ENCODE measurements at places on chromosomes 2 and 18.

- DNase-seq: no peak
Measured at GRCh38 chr2:229575569-229576315, 138.6 kb downstream of the DNER start.

DNA sequence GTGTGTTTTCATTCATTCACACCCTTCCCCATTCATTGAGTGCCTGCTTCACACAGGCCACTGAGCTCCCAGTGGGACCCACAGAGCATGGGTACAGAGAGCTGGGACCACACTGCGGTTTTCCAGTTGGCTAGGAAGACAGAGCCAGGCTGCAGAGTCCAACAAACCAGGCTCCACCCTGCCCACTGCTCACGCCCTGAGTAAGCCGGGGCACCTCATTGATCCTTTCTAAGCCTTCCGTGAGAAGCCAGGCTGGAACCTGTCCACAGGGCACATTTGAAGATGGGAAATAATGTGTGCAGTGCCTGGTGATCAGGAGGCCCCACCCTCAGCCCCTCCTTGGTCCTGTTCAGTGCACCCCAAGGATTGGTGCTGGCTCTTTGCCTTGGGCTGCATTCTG lies 13.5 kb downstream of the KCNIP3 start:
- no peak for DNase-seq

DNA sequence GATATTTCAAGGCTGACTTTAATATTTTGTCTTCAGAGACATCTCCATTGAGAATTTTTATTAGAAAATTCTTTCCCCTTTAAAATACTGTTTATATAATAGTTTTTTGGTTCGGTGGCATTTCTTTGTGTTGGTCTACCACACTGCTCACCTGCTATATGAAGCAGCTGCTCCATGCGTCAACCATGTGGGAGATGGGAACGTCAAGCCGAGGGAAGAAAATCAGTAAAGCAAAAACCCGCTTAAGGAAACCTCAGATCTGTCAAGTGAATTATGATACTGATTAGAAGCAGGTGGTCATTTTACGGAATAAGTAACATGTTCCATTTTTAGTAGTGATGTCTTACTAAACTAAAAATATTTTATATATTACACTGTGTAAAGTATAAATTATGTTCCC lies 5.6 kb upstream of the TMEM17 start:
- no peak for DNase-seq

DNA sequence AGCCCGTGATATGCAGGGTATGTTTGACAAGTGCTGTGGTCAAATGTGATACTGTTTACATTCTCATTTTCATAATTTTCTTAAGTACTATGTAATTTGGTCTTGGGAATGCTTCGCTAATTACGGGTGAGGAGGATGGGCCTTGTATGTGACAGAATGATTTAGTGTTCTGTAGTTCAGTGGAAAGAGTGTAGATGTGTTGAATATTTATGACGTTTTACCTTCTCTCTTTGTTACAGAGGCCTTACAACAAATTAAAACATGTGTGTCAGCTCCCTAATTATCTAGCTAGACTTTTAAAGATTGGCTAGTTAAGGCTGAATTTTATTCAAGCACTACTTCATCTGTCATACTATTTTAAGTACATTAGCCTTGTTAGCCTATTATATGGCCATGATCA lies 10.6 kb upstream of the CHRNA1 start:
- DNase-seq: no peak

GRCh38 chr2:219059725-219060682 lies 717 bp downstream of the IHH start:
- no peak for DNase-seq

- no peak for DNase-seq
Measured at GRCh38 chr2:9752441-9753275, 90.6 kb upstream of the TAF1B start.

DNA sequence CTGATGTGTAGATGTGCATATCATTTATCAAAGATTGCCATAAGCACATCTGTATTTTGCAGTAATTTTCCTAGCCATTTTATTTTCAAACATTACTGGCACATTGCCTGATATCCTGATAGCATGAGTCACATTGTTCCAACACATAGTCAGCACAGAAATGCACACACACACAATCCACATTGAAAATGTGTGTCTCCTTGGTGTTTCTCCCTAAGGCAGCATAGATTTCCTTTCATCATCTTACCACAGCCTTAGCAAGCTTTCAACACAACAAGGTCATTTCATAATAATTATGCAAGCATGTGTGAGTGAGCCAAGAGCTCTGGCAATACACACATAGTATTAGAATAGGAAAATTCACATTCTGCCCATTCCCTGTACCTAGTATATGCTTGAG lies 245.4 kb upstream of the MEIS1 start:
- DNase-seq: no peak

- no peak for DNase-seq
Measured at GRCh38 chr2:42268528-42269151, 92.4 kb downstream of the COX7A2L start.

Measured in body of pancreas (tissue), 4 donors.